ENCODE measurements at places on chromosomes 12 and 14.

- no peak for DNase-seq
Observed at GRCh38 chr14:106372870-106373652, 846.7 kb downstream of the TMEM121 start.

DNA sequence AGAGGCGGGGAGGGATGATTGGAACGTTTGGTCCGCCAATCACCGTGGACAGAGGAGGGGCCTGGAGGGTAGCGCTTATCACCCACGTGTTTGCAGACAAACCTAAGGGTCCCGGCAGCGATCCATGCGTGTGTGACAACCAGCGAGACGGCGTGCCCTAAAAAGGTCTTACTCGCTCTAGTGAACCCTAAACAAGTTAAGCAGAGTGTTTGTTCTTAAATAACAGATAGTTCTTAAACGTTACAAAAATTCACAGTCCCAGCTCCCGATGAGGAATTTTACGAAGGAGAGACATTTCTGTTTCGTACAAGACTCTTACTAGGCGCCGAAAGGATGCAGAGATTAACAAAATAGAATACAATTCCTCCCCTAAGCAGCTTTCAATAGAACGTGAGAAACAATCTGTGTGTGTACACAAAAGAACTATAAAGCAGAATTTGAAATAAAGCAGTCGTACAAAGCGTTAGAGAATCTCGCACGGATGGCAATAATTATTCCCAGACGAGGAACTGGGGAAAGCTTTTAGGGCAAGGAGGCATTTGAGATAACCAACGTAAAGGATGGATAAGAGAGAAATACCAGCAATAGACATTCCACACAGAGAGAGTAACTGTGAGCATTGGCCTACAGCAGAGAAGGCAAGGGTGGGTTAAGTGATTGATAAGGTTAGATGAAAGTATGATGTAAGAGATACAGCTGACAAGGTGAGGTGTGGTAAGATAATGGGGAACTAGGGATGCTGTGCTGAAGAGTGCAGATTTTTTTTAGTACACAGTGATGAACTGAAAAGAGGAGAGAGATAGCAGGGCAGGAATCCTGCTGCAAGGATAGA, 831 bp upstream of the RPS6KA5 start:
- no peak for DNase-seq

- no peak for DNase-seq
Observed at GRCh38 chr14:26281280-26281998, 316.4 kb downstream of the NOVA1 start.

DNA sequence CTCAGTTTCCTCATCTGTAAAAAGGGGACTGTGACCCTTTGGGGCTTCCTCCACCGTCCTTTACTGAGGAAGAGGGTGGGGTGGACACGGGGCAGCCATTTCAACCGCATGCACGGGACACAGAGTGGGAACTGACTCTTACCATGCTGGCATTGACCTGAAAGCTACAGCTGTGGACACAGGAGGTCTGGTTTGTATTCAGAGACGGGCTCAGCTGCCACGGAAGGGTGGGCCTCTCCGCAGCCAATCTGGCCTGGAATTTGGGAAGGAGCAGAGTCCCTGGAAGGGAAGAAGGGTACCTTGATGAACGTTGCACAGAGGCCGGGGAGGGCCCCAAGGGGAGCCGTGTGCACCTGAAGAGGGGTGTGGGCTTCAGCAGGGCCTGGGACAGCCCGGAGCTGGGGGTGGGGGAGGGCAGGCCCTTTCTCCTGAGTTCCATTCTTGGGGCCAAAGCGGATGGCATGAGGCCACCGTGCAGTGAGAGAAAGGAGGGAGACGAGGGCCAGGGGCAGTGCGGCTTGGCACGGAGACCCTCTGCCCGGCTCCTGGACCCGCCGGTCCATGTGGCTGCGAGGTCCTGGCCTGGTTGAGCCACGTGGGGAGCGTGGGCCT, 14.5 kb downstream of the TNFAIP2 start:
- no peak for DNase-seq

DNA sequence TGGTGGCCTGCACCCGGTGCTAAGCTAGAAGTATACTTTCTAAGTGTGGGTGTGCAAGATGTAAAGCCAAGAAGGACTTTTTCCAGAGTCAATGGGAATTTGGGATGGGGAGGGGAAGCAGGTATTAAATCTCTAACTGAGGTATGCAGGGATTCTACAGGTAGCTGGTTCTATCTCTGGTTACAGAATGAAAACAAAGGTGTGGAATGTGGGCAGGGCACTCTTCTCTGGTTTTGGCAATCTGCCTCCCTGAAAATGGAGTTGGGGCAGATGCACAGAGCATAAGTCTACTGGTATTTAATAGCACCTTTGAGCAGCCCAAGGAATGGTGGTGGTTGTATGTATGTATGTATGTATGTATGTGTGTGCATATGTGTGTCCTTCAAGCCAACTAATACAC, 66.7 kb upstream of the PPP1R12A start:
- no peak for DNase-seq

DNA sequence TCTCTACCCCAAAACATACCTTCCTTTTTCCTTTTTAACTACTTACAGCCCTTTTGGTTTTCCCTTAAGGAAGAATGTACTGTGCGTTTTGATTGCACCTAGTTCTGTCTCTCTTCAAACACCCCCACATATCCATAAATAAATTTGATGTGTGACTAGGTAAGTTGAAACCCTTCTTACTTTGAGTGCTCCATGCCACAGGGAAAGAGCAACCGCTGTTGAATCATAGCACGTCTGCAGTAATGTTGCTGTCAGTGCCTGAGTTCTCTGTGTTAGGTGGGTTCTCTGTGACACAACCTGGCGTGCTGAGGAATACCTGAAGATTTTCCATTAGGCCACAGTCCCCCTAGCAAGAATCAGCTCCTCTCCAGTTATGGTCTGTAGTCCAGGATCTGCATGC, 102.1 kb downstream of the FIGNL2 start:
- DNase-seq, result no peak

GRCh38 chr12:42410340-42410739, 84.4 kb downstream of the PPHLN1 start:
- no peak for DNase-seq

DNA sequence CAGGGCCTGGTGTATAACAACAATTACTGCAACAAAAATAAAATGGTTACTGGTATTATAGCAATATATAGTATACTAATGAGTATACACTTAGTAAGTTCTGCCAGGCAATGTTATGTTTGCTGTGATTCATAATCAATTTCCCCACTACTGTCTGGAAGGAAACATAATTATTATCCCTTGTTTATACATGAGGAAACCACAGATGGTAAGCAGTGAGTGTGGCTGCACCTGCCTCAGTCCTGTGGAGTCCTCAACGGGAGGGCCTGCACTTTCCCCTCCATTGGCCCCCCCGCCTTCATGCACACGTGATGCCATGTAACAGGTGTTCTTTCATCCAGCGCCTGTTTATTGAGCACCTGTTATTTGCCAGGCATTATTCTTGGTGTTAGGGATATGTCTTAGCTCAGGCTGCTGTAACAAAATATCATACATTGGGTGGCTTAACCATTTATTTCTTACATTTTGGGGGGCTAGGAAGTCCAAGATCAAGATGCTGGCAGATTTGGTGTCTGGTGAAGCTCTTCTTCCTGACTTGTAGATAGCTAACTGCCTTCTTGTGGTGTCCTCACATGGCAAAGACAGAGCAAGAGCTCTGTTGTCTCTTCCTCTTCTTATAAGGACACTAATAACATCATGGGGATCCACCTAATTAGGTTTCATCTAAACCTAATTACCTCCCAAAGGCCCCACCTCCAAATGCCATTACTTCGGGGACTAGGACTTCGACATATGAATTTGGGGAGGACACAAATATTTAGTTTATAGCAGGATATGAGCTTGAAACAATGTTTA, 59.5 kb upstream of the CHGA start:
- DNase-seq, result no peak

- no peak for DNase-seq
Observed at GRCh38 chr12:19957308-19958125, 410.8 kb upstream of the PDE3A start.

DNA sequence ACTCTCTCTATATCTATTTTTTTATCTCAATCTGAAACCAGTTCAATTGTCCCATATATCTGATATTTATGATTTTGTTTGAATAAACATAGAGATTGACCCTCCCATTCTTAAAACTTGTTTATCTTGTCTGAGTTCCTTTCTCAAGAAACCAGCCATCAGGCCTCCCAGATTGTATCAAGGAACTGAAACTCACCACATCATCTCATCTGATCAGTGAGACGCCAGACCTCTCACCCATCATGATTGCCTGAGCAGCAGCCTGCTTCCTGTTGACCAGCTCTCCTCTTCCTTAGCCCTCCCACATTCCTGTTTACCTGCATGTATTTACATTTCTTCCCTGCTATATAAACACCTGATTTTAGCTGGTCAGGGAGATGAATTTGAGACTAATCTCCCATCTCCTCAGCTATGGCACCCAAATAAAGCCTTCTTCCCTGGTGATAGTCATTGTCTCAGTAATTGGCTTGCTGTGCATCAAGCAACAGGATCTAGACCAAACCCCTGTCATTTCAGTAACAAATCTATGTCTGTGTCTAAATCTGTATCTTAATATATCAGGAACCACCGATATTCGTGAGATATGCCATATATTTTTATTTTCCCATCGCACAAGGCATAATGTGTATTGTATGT, 323.6 kb downstream of the TMTC2 start:
- no peak for DNase-seq

GRCh38 chr12:6928703-6929407, 1.1 kb downstream of the ATN1 start:
- DNase-seq, result no peak

DNA sequence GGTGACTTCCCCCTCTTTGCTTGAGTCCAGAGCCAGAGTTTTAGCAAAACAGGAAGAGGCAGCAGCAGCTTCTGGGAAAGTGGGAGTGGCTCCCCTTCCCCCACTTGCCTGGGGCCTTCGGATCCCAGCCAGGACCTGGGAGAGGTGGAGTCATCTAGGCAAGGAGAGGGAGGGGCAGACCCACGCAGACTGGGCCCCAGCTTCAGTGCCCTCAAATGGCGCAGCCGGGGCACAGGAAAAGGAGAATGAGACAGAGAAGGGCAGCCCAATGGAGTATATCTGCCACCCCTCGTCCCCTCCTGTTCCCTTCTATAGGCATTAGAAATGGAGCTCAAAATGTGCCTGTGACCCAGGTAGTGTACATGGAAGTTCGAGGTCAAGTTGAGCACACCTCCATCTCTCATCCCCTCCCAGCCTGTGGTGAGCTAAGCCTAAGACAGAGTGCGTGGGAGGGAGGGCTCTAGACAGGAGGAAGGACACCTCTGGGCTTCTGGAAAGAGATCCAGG, 9.3 kb upstream of the HDAC7 start:
- DNase-seq, result no peak

DNA sequence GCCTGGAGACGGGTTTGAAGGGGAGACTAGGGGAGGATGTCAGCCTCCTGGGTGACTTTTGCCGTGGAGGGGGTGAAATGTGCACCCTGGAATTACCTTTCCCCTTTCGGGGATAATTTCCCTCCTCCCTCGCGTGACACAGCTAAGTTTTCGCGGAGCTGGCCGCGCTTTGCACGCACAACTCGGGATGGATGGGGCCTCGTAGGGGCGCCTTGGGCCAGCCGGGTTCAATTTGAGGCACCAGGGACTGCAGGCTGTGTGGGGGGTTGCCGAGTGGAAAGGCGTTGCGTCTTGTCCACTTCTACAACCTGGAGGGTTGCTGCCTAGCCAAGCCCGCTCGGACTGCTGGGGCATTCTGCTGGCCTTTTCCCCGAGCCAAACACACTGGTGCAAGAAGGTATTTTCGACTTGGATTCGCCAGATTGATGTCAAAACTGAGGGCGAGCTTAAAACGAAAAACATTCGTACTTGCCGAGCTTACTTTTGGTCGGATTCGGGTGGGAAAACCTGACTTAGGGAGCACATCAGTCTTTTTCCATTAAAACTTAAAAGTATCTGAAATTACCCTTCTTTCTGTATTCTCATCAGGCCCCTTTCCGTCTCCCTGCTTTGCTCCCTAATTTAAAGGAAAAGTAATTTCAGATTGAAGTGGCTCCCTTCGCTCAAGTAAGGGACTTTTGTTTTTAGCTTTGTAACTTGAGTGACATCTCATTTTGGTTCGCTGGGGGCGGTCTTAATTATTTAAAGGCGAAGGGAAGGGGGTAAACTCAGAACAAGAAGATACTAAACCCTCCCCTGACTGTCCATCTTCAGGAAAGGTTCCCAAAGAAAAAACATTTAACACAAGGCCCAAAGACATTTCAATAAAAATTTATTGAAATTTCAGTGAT, 14.3 kb downstream of the TBX3 start:
- peak; percentile 38 for DNase-seq

DNA sequence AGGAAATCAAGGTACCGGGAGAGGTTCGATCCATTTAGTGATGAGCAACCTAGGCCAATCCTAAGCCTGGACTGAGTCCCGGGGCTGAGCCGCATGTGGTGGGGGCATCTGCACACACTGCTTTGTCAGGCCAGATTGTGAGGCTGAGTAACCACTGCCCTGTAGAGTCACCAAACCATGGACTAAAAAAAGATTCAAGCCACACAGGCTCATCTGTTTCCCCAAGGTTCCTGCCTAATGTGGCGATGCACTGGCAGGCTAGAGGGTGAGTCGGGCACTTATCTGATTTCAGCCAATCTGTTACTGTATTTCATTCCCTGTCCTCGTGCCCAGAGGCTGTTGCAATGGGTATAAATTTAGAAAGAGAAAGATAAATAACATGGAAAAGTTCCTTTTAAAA, 140.8 kb downstream of the TTC7B start:
- no peak for DNase-seq

- DNase-seq, result no peak
Observed at GRCh38 chr12:66678338-66679275, at the start of gene GRIP1. Gene GRIP1 (minus strand): TSS chr12:66679076. CDS start chr12:66678904, 172 bp downstream.

DNA sequence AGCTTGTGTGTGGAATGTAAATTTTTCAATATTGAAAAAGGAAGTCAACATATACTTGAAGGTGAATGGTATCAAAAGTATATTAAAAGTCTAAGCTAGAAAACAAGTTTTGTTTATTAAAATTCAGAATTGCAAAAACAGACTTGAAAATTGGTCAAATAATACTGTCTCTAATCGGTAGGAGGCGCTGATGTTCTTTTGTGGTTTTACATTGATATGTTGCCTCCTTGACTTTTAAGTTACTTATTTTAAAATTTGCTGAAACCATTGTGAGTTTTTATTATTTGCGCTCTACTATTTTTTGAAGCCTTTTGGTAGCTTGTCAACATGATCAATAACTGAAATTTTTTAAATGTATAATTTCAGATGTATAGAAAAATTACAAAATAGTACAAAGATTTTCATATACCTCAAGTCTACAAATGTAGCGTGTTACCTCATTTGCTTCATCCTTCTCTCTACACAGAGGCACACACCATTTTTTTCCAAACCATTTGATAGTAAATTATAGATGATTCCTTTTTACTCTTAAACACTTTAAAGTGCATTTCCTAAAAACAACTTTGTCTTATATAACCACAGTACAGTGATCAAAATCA, 6.9 kb downstream of the RTRAF start:
- no peak for DNase-seq

- no peak for DNase-seq
Observed at GRCh38 chr12:59121451-59121850, 201.1 kb upstream of the LRIG3 start.
